ENCODE measurements at places on chromosomes 7 and 10.

DNA sequence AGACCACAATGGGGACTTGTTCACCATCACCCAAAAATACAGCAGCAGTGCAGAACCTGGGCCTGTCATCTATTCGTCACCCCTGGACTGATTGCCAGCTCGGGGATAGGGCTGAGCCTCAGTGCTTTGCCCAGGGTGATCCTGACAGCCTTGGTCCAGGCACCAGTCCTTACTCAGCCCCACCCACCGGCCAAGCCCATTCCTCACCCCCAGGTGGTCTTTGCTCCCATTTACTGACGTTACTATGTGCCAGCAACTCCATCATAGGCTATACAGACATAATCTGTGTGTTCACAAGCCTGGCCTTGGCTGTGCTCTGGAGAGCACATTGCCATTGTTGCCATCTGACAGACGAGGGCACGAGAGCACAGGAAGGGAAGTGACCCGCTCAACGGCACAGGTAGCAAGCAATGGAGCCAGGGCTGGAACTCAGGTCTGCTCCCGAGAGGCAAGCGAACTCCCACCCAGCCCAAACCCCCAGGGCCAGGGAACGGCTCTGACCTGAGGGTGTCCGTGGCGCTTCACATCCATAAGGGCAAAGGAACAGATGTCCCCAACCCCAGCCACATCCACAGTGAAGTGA is 6.8 kb downstream of the ATG9B start:
- DNase-seq: no peak

- no peak for DNase-seq
These were observed 10.6 kb upstream of the GRB10 start for GRCh38 chr7:50793120-50793946.

DNA sequence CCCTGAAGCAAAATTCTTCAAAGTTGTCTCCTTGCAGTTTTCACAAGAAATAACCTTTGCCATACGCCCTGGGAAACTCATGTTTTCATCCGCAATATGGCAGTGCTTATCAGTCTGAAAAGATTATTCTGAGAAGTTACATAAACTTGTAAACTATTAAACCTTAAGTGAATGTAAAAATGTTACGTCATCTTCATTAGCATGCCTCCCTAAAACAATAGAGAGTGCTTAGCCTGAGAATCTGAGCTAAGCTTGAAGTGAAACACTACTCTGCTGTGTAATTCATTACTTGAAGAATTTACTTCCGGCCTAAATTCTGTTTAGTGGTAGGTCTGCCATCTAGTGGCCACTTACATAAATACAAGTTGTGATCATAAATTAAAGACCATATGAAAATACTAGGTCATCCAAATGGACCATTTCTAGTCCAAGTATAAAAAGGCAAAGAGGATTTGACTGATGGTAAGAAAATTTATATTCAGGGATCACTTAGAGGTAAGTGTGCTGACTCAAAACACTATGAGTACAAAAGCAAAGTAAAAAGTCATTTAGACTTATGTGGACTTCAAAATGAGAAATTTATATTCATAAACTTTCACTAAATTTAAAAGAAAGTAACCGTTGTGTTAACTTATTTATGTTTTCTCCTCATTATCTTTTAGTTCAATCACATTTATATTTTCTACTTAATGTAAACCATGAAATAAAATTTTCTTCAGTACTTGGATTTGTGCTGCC is 745.1 kb upstream of the LRRTM3 start:
- peak; percentile 19 for DNase-seq

DNA sequence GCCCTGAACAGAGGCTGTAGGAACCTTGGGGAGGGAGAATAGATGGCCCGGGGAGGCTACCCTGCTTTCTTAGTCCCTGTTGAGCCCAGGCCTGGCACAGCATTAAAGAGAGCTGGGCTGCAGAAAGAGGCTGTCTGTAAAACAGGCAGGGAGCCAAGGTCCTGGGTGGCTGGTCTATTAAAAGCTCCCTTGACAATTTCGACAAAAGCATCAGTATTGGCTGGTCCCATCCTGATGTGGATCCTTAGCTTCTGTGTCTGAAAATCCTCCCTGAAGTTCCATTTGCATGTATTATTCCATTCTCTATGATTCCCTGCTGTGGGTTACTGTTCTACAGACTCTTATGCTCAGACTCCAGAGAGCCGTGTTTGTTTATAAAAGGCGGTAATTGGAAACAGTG is 158.5 kb downstream of the GALNT17 start:
- DNase-seq: no peak

DNA sequence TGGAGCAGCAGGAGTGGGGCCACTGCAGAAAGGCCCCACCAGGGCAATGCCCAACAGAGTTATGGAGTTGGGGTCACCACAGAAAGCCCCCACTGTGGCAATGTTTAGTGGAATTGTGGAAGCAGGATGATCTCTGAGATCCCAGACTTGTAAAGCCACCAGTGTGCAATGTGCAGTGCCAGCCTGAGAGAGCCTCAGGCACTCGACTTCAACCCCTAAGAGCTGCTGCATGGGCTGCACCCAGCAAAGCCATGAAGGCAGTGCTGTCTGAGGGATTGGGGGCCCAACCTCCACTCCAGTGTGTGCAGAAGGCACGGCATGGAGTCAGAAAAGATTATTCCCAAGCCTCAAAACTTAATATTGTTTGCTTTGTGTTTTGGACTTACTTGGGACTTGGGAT is 20.4 kb downstream of the SAMD9 start:
- DNase-seq: no peak

Measured in NCI-H1436 treated with DMSO at 0.1 percent for 48 hours (cell line).